ENCODE measurements at places on chromosomes 7 and 10.
A peak's percentile ranks its signal among the peaks of the same experiment; 100 is the strongest.

DNA sequence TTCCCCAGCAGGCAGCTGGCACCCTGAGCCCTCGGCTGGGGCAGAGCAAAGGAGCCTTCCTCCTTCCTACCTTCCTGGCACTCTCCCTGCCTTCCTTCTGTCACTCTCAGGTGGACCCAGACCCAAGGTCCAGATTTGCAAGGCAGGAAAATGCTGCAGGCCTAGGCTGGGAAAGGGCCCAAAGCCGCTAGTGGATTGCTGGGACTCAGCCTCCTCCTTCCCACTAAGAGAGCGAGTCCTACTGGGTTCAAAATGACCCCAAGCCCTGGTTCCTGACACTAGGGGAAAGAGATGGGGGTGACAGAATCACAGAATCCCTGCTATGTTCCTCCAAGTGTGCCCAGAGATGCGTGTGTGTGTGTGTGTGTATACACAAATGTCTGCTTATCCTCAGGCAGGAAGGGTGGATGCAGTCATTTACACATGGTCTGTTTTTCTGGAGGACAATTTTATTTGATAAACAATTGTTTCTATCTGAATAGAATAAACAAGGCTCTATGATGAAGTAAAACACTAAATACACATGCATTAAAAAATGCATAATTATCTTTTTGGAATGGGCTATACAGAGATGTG lies 1.3 kb upstream of the PLAU start:
- no peak for DNase-seq

- DNase-seq, result no peak
Observed at GRCh38 chr10:101767966-101768790, 7.7 kb downstream of the FGF8 start.

GRCh38 chr10:16799621-16800020 lies 17.6 kb downstream of the RSU1 start:
- no peak for DNase-seq

DNA sequence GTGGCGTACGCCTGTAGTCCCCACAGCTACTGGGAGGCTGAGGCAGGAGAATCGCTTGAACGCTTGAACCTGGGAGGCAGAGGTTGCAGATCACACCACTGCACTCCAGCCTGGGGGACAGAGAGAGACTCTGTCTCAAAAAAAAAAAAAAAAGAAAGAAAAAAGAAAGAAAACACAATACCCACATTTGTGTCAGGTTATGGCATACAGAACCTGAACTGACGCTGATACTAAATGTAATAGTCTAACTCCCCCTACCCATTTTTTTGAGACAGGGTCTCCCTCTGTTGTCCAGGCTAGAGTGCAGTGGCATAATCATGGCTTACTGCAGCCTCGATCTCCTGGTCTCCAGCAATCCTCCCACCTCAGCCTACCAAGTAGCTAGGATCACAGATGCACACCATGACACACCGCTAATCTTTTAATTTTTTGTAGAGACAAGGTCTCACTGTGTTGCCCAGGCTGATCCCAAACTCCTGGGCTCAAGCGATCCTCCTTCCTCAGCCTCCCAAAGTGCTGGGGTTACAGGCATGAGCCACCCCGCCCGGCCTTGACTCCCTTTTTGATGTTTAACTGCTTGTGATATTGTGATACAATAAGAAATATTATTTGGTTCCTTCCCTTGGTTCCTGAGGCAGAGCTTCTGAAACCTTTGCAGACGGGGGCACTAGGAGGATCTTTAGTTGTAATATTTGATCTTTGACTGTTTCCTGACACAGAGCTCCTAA lies 6.5 kb upstream of the MMD2 start:
- no peak for DNase-seq

GRCh38 chr10:7333961-7334641 lies 76.7 kb downstream of the SFMBT2 start:
- DNase-seq, result no peak

- DNase-seq, result no peak
Observed at GRCh38 chr7:148524479-148525224, 65.9 kb upstream of the C7orf33 start.

GRCh38 chr10:75176736-75177135 lies 33.9 kb upstream of the VDAC2 start:
- DNase-seq, result no peak

GRCh38 chr10:35006836-35007235 lies 83.3 kb downstream of the CUL2 start:
- peak; percentile 59 for DNase-seq

DNA sequence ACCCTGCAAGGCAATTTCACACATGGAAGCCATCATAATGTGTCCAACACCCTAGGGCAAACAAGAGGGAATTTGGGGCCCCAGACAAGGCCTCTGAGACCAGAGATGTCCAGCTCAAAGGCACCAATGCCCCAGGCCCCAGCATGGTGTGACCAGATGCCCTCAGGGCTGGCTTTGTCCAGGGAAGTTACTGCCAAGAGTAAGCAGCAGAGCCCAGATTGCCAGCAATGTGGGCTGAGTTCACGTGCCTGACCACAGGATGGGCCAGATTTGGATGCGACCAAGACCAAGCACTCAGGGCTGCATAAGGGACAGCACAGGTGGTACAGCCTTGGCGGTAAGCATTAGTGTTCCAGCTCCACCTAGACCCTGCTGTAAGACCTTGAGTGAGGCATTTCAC lies 12.7 kb downstream of the MYOF start:
- DNase-seq, result no peak

- DNase-seq, result no peak
Observed at GRCh38 chr10:118963341-118963740, 66.2 kb upstream of the NANOS1 start.

GRCh38 chr7:4203626-4204512 lies 478.2 kb upstream of the FOXK1 start:
- DNase-seq, result no peak

- DNase-seq, result no peak
Observed at GRCh38 chr7:105978035-105978434, 15.0 kb downstream of the CDHR3 start.

DNA sequence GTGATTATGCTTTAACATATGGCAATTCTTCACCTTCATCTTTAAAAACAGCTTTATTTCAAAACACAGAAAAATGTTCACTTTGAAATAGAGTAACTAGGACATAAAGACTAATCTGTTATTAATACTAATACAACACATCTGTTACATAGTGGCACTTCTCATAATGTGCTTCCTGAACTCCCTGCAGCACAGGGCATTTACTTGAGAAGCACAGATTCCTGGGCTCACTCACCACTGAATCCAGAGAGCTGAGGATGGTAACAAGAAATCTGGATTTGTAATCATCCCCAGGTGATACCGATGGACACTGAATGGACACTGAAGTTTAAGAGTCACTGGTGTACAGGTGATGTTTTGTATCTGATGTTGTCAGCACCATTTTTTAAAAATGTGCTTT lies 96.1 kb downstream of the COL28A1 start:
- no peak for DNase-seq

GRCh38 chr7:11623093-11623678 lies 208.8 kb downstream of the THSD7A start:
- no peak for DNase-seq

DNA sequence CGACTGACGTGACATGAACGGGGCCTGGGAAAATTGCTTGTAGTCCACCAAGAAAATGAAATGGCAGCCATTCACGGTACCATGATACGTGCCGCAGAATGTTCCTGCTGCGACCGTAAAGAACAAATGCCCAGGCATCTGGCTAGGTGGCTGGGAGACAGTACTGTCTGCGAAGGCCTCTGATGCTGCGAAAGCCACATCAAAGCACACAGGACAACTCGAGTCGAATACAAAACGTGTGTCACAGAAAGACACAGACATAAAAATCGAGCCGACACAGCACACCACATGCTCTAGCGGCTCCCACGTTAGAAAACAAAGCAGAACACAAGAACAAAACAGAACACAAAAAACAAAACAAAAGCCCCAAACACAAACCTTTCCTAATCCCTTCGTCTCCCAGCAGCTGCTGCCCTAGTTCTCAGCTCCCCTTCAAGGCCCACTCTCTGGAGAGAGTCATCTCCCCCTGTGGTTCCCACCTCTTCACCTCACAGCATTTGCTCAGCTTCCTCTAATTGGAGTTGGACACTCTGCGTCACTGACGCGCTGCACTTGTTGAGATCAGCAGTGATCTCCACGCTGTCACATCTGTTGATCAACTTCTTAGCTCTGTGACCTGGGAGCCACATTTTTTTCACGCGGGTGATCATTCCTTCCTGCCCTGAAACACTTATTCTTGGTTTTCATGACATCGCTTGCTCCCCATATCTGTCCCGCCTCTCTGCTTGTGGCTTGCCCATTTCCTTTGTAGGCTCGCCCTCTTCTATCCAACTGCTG lies 112.2 kb downstream of the CLEC2L start:
- no peak for DNase-seq

DNA sequence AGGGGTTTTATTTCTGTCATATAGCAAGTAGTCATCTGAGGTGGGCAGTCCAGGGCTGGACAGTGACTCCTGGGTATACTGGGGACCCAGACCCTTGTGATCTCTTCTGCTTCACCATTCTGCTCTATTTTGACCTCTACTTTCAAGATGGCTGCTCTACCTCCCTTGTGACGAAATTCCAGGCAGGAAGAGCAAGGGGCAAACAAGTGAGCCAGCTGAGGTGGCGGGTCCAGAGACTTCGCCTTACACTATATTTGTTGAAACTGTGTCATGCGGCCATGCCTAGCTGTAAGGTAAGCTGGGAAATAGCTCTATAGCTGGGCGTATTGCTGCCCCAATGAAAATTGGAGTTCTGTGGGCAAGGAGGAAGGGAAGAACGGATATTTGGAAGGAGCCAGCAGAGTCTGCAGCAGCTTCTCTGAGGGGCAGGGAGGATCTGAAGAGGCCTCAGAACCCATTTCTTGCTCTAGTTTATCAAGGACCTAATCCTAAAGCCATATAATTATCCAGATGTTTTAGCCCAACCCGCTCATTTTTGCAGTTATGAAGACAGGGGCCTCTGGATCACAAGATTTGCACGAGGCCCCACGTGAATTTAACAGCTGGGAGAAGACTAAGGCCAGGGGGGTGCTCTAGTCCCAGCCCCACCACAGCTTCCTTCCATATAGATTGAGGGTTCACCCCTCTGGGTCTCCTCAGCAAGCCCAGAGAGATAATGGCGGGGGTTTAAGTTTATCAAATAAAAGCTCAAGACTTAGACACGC lies 7.7 kb upstream of the CPA1 start:
- DNase-seq, result no peak

- no peak for DNase-seq
Observed at GRCh38 chr10:129851941-129852640, 112.0 kb downstream of the EBF3 start.

DNA sequence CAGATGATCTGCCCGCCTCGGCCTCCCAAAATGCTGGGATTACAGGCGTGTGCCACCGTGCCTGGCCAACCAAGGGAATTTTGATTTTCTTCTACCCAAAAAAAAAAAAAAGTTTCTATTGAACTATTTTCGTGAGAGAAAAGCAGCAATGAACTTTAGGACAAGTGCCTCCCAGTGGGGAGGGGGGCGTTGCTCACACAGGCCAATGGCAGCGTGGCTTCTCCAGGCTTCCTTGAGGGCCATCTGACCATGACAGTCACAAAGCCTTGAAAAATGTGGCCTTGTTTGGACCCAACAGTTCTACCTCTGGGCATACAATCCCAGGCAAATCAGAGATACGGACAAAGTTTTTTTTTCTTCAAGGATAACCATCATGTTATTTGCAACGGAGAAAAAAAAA lies 56.0 kb downstream of the TNRC18 start:
- DNase-seq, result no peak

DNA sequence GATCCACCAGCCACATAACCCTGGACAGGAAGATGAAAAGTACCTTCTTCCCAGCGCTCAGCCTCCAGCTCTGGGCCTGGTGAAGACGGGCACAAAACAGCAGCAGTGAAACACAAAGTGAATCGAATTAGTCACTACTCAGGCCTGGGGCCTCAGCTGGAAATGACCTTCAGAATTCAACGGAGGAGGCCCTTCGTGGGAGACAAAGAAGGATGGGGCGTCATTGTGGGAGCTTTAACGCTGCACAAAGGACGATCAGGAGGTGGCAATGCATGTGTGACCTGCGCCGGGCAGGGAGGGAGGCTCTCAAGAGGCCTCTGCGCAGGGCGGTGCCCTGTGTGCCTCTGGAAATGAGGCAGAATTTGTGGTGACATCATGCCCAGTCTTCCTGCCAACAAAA lies 161.9 kb downstream of the DNAJB6 start:
- no peak for DNase-seq

DNA sequence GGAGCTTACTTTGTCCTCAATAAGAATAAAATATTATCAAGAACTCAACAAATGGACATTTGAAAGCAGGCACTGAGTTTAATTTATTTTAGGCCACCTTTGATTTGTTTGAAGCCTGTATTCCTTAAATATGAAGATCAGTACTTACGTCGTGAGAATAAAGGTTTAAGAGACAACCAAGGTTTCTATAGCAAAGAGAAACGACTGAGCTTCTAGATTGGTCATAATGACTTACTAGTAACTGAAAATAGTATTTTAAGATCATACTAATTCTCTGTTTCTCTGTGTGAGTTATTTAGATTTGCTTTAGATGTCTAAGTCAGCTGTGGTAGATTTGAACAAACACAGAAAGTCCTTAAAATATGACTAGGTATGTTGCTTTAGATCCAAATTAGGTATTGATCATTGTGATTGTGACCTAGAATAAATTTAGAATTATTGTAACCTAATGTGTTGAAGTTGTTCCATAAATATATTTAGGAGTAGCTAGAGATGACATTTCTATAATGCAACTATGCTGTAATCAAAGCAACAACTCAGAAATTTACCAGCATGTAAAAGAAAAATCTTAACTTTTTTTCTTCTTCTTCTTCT lies 2.4 kb upstream of the GLCCI1 start:
- DNase-seq, result no peak

- no peak for DNase-seq
Observed at GRCh38 chr7:37081436-37081835, 357.1 kb upstream of the AOAH start.

DNA sequence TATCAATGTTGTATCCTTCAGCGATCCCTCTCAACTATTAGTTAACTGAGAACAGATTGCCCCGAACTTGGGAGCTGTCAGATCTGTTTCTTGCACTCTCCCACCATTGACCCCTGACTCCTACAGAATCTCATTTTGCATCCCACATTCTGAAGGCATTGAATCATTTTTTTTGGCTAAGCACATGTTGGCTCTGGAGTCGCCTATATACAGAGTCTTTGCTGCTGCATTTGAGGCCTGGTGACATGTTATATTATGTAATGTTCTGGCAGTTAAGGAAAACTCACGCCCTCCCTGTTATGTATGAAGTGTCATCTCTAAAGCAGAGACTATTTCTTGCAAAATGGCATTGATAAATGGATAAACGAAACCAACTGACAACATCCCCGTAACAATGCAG lies 159.2 kb upstream of the ITGB1 start:
- DNase-seq, result no peak

- DNase-seq, result peak; percentile 96
Observed at GRCh38 chr10:32149252-32149955, 93.2 kb upstream of the KIF5B start.
